Inflammatory macrophage treated with lipopolysaccharide for 1 hour (primary cell): ENCODE measurements at places on chromosomes 3 and 15.

DNA sequence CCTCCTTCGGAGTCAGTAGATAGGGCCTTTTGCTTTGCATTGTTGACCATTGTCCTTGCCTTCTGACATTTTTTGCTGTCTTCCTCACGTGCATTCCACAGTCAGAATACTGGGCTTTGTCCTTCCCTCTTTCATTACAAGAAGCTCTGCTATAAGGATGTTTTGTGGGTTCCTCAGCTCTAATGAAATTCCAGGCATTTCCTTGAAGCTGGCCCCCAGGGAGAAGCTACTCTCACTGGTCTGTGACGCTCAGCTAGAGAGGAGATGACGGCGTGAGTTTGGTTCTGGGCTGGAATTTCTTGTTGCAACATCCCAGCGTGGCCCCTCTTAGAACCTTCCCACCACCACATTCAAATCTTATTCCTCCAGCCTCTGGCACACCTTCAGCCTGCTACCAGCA lies 210.2 kb downstream of the TJP1 start:
- DNase-seq, result no peak

DNA sequence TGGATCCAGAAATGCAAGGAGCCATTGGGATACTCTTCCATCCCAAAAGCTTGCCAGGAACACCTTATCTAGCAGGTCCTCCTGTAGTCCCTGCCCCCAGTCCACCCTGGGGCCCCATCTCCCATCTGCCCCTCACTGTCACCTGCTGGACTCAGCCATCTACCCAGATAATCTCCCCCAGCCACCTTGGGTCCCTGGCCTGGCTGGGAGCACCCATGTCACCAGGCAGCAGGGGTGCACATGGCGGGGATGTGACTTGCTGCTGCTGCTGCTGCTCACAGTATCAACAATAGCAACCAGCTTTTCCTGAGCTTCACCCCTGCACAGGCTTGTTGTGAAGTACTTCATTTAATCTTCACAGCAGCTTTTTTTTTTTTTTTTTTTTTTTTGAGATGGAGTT lies 12.6 kb downstream of the PTH1R start:
- DNase-seq, result no peak

- DNase-seq, result no peak
These were observed 68.4 kb downstream of the IGF2BP2 start for GRCh38 chr3:185756477-185756876.

DNA sequence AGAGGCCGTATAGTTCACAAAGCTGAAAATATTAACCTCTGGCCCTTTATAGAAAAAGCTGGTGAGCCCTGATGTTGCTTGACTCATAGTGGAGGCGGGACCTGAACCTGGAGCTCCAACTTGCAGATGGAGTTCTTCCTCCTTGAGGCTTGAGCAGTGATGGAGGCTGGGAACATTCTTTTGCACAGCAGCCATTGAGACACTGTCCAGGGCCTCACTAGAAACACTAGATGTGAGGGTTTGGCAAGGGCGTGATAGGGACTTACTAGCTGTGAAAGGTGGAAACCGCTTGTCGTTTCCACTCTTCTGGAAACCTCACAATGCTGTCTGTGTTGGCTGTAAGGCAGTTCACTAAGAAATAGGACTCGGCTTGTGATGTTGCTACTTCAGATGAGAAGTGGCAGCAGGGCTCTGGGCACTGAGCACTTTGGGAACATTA lies 12.5 kb downstream of the SMAD6 start:
- DNase-seq, result no peak

DNA sequence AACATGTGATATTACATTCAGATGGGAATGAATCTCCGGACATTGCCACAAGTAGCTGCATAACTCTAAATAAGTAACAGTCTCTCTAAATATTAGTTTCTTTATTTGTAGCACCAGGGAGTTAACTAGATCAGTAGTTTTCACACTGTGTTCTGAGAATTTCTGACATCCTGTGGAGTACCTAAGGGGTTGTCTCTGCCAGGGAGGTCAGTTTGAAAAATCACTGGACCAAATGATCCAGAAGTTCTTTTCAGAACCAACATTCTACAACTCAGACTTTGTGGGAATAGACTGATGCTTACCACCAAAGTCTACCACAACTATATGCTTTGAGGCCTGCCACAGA lies 9.0 kb upstream of the ILDR1 start:
- DNase-seq, result no peak

DNA sequence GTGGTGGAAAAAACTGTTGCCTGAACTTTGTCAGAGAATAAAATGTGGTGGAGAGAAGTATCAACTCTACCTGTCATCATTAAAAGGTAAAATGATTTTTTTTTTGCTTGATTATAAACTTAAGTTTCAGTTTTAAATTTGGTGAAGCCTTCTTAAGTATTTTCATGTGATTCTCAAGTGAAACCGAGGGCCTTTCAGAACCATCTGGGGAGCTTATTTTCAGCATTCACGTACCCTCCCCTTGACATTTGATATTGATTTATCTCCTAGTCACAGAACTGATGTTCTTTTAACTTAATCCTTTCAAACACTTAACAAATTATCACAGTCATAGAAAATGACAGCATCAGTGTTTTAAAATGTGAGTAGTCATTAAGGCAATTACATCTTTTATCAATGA lies 38.5 kb downstream of the HPS3 start:
- no peak for DNase-seq

GRCh38 chr3:43405888-43406642 lies 119.7 kb downstream of the SNRK start:
- DNase-seq, result no peak

- no peak for DNase-seq
These were observed 22.5 kb upstream of the HDAC11 start for GRCh38 chr3:13457593-13457992.

- no peak for DNase-seq
These were observed 243.9 kb upstream of the UMPS start for GRCh38 chr3:124486324-124486723.

DNA sequence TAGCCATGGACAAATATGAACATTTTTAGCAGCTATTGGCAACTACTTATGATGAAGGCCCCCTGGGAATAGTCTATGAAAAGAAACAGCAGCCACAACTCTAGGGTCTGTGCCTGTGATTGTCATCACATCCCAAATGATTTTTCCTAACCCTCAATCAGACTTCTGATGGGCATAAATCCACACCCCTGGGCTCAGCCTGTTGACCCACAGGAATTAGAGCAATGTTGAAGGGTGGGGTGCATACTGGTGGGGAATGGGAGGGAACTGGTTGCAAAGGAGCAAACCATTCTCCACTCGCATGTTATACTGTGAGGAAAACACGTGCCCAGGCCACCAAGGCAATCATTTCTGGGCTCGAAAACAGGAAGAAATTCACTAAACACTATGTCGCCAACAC lies 106.5 kb upstream of the CTNNB1 start:
- no peak for DNase-seq

- DNase-seq, result no peak
These were observed 157.7 kb upstream of the CADPS start for GRCh38 chr3:63032881-63033280.

DNA sequence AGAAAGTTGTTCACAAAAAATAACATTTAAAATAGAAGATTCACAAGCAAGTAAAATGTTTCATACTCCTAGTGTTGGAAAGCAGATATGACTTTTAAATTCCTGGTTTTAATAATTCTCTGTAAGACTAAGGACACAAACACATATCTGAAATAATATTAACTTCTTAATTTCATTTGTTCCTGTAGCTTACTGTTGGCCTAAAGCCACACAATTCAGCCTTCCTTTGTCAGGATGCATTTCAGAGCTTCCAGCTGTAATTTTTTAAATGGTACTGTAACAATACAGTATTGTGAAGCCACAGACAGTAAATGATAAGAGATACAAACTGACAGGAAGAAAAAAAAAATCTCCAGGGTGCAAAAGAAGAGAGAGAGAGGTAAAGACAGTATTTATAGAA lies 84.2 kb downstream of the TMCC1 start:
- no peak for DNase-seq

GRCh38 chr3:134355416-134355815 lies 18.8 kb downstream of the AMOTL2 start:
- DNase-seq, result no peak

- no peak for DNase-seq
These were observed 604 bp downstream of the LTK start for GRCh38 chr15:41512940-41513505.

DNA sequence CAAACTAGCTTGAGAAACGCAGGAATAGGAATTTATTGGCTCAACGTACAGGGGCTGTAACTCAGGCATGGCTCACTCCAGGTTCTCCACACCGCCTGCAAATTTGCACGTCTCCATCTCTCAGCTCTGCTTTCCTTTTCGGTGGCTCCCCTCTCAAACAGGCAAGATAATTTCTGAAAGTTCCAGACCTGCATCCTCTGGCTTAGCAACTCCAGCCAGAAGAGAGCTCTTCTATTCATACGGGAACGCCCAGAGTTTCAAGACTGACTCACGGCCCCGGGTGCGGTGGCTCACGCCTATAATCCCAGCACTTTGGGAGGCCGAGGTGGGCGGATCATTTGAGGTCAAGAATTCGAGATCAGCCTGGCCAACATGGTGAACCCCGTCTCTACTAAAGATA lies 139.7 kb upstream of the BNIP2 start:
- DNase-seq, result no peak

DNA sequence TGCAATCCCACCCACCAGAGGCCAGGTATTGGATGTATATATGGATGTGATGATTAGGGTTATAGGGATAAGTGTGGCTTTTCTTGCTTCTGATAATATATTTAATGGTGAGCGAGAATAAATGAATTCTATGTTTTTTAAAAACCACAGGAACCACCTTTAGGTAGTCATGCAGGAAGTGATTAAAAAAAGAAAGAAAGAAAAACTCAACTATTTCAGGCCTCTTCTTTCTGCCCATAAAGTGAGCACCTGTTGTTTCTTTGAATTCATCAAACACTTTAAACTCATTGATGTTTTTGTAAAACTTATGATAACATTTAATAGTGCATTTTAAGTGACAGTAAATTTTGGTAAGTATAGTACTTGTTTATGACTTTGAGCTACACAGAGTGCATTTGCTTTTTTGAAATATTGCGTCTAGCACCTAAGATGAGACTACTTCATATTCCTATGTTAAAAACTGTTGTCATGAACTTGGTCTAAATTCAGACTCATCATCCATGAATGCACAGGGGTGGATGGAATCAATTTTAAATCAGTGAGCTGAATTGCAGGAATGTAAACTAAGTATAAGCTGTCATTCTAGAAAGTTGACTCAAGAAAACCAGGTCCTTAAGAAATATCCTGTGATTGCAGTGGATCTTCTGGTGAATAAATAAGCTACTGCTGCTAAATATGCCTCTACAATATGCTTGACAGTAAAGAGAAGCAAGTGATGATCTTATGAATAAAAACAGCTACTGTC lies 764.4 kb upstream of the NECTIN3 start:
- no peak for DNase-seq

GRCh38 chr3:8557298-8557697 lies 55.7 kb downstream of the LMCD1 start:
- no peak for DNase-seq

GRCh38 chr15:38576837-38577236 lies 12.2 kb upstream of the RASGRP1 start:
- DNase-seq, result no peak

DNA sequence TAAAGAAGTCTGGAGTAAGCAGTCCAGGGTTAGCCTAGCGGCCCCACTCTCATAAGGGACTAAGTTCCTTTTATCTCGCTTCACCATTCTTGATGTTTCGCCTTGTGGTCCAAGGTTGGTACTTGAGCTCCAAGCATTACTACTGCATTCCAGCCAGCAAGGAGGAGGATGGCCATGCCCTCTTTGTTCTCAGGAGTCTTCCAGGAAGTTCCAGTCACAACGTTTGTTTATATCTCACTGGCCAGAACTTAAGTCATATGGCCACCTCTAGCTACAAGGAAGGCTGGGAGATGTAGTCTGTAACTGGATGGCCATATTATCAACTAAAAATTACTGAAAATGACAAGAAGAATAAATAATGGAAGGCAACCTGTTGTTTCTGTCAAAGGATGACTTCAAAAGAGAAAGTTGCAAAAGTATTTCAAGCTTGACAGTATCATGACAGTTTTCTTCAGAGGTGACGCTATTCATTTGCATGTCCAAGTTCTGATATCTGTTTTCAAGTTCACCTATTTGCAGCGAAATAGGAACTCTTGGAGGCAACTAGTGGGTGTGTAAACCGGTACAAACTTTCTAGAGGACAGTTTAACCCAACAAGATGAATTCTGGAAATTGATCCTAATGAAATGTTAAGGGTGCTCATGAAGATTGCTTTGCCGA lies 118.6 kb downstream of the PGPEP1L start:
- DNase-seq, result no peak

DNA sequence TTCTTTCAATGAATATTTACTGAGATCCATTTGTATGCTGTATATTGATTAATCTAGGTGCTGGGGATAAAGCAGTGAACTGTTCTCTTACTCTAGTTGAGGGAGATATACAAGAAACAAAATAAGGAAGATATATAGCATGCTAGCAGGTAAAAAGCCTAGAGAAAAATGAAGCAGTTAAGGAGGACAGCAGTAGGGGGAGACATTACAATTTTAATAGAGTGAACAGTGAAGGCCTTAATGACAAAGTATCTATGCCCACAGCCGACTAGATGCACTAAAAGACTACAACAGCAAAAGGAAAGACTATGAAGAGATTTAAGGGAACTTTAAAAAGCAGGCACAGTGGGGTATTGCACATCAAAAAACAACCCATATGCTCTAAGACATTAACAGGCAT lies 81.4 kb downstream of the XRN1 start:
- no peak for DNase-seq

DNA sequence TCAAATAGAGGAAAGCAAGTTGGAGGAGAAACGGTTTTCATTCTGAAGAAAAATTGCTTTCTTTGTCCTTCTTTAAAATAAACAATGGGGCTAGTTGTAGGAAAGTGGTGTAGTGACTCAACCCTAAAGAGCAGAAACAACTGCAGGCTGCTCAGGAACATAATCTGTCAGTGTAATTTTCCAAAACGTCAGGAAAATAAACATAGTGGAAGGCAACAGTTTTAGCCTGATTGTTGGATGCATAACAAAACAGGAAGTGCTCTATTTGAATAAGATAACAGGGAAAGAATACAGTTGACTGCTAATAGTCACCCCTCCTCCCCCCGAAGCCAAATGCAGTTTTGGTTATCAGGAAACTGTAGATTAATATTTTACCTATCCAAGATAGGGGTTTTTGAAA lies 167.6 kb downstream of the ECT2 start:
- no peak for DNase-seq

DNA sequence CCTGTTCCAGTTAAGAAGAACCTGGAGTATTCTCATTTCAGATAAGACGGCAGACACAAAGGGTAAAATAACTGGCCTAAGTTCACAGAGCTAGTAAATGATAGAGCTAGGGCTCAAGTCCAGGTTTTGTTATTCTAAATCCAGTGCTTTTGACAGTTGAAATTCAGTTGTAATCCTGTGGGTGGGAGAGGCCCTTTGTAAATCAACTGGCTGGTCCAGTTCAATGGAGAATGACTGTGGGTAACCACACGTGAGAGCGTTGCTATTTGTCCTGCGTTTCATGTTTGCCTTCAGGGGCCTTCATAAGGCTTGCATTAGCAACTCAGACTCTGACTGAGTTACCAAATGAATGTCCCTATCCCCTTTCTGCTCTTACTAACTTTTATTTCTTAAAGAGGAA lies 24.2 kb upstream of the CD96 start:
- DNase-seq, result no peak
